Inflammatory macrophage (primary cell): ENCODE measurements at places on chromosomes 2 and 18.

- DNase-seq: peak; percentile 71
These were observed 355.9 kb downstream of the PIK3C3 start for GRCh38 chr18:42310956-42311355.

DNA sequence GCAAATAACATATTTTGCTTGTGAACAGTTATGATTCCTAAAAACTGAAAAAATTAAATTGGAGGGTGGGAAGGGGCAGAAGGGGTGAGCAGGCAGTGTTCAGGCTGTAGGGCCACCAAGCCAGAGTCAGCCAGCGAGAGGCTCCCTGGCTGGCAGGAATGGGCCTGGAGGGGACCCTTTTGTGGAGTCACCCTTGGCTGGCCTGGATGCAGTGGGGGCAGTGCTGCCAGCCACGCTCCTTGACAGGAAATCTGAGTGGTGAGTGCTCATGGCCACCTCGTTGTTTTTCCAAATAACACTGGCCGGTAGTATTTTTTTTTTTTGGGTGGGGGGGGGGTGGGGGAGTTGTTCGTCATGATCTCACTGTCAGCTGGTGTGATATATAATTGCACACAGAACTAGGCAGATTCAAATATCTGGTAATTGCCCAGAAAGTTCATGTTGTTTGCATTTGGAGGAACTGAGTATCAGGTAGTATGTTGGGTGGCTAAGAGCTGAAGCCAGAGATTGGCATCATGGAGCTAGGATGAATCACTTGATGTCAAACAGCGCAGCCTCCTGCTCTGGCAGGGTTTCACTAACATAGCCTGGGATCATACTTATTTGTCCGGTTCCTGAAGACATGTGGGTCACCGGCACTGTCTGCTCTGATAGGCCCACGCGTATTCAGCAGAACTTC is 160.0 kb downstream of the PTGR3 start:
- DNase-seq: no peak

DNA sequence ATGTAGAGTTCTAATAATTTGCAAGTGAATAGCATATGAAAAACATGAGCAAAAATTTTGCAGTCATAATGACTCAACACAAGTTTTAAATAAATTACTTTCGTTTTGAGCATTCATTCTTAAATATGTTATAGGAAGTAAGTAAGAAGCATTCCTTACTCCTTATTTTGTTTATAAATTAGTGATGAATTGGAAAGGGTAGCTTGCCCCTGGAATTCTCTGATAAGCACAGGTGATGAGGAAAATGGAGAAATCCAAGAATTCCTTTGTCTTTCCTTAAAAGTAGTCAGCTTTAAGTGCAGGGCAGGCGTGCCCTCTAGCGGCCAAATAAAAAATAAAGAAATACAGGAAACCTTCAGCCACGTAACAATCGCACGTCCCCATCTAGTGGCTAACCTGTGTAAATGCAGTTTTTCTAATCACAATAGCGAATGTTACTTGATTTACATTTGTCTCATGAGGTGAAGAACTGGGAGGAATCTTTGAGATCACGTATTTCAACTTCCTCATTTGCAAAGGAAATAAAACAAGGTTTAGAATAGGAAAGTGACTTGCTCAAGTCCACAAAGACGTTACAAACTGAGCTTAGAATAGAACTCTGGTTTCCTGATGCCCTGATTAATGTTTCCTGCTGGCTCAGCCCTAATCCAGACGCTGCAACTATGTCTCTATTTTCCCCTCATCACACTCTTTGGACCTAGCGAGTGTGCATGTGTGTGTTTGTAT is 47.2 kb upstream of the ZNG1B start:
- peak; percentile 84 for DNase-seq

DNA sequence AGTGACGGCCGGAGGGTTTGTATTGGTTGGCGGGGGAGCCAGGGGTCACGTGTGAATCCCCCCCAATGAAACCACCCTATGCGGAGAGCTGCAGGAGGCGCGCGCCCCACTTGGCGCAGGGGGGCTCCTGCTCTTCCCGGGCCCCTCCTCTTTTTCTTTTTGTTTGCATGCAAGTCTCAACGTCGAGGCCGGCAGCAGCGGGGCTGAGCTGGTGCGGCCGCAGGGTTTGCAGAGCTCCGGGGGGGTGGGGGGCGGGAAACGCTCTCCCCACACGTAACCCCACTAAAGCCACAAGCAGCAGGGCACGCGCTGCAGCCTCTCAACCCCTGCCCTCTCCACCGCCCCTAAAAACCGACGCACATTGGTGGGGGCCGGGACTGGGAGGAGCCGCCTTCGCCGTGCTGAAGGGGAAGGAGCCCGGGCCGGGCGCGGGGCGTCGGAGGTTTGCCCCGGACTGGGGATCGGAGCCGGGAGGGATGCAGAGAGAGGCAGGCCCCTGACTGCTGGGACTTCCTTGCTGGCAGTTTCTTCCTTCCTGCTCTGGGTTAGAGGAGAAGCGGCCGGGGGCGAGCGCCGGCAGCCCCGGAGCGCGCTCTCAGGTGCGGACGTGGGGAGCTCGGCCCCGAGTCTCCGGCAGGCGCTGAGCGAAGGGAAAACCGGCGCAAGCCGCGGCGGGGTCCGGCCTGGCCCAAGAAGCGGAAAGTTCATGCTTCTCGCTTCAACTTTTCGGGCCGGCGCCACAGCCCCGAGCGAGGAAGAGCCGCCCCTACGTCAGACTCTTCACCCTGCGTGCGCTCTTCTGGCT is 864 bp downstream of the LBH start:
- DNase-seq: no peak

DNA sequence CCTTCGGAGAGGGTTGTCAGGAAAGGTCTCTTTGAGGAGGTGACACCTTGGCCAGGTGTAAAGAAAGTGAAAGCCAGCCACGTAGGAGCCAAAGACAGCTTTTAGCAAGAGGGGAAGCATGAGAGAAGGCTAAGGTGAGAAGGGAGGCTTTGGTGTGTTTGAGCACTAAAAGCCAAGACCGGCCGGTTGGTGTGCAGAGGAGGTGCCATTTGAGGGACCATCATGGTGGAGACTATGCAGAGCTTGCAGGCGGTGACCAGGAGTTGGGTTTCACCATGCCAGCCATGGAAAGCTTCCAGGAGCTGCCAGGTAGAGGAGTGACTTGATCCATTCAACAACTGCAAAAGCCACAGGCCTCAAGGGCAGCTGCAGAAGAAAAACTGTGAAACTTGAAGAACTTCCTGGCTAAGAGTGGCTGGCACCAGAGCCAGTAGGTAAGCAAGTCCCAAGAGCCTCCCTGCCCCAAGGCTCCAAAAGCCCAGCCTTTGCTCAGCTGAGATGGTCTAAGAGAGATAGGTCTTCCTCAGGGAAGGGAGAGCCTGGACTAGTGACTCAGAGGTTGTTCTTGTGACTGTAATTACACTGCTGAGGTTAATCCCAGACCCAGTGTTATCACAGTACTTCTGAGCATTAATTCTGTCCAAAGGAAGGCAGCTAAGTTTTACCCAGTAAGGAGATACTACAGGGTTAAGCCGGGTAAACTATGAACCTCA is 319.0 kb downstream of the BCL11A start:
- DNase-seq: no peak

GRCh38 chr2:151374436-151374835 is 17.0 kb downstream of the TNFAIP6 start:
- peak; percentile 57 for DNase-seq

DNA sequence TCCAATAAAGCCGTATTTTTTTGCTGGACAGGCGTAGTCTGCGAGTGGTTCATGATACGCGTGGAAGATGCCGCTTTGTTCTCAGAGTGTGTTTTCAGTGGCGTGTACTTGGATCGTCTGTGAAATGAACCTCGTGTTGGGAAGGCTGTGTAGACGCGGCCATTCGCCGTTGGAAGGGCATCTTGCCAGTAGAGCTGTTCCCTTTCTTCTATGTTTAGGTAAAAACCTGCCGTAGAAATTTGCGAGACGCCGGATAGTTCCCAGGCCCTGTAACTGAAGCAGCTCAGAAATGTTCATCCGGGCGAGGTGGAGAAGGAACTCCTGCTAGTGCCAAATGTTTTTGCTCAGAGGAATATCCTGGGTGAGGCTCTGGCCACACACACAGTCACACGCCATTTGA is 133.6 kb downstream of the NFATC1 start:
- DNase-seq: no peak

DNA sequence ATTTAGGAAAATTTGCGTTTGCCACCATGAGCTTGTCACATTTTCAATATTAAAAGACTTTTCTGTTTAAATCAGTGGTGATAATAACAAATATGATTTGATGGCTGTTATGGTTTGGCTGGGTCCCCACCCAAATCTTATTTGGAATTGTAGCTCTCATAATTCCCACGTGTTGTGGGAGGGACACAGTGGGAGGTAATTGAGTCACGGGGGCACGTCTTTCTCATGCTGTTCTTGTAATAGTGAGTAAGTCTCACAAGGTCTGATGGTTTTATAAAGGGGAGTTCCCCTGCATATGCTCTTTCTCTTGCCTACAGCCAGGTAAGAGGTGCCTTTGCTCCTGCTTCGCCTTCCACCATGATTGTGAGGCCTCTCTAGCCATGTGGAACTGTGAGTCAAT is 83.4 kb upstream of the RGPD4 start:
- DNase-seq: no peak

GRCh38 chr2:42510608-42511243 is 16.9 kb upstream of the KCNG3 start:
- peak; percentile 10 for DNase-seq

- no peak for DNase-seq
These were observed 71.8 kb upstream of the STAM2 start for GRCh38 chr2:152247337-152247695.

DNA sequence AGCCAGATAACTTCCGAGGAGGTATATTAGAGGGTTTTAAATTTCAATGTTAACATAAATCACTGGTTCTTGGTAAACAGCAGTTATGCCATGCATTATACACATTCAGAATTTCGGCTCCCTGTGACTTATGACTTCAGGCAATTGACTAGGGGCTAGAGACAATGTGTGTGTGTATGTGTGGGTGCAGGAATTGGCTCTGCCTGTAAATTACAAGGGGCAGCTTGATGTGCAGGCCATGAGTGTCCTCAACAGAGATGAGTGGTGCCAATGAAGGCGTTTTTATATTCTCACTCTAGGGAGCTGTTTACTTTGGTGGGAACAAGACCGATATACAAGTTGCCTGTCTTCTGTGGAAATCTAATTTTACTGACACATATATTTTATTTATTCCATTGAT is 161.6 kb downstream of the CSRNP3 start:
- no peak for DNase-seq

DNA sequence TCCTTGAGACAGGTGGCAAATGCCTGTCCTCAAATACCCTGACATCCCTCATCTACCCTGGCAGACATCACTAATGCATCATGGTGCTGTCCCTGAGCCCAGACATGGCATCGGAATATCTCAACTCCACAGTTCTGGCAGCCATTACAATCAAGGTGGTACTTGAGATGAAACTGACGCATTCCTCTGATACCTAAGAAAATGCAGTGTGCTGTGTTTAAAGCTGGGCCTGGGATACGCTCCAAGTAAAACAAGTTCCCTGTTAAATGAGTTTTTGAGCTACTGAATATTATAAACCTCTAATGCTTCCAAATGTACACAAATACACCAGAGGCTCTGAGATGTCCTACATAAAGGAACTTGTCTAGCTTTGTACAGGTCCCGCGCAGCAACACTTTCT is 29.8 kb downstream of the POLR1A start:
- DNase-seq: no peak

DNA sequence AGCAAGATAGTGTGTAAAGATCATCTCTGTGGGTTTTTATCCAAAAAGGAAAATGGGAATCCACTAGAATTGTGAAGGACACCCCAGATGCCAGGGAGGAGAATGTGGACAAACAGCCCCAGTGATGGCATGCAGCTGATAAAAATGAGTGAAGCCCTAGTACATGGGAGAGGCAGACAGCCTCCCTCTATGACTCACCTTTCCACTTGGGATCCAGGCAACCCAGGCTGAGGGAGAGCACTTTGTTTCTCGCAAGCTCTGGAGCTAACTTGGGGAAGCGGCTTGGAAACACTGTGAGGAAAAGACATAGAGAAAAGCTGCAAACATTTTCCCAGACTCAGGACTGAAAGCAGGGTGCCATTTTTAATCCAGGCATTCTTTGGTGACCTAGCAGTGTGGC is 5.3 kb upstream of the FLACC1 start:
- DNase-seq: no peak

GRCh38 chr2:175152242-175152641 is 15.8 kb downstream of the ATF2 start:
- no peak for DNase-seq

- DNase-seq: no peak
These were observed 105.1 kb downstream of the USP40 start for GRCh38 chr2:233461481-233461891.

DNA sequence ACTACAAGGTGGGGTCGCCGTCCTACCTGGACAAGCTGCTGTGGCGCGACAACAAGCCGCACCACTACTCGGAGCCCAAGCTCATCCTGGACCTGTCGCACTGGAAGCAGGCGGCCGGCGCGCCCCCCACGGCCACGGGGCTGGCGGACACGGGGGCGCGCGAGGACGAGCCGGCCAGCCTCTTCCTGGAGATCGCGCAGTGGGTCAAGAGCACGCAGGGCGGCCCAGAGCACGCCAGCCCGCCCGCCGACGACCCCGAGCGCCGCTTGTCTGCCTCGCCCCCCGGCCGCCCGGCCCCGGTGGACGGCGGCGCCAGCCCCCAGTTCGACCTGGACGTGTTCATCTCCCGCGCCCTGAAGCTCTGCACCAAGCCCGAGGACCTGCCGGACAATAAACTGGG is 90.4 kb downstream of the MRO start:
- no peak for DNase-seq

- no peak for DNase-seq
These were observed 539.3 kb downstream of the METTL4 start for GRCh38 chr18:2032036-2032435.

GRCh38 chr2:88753833-88754584 is 62.5 kb downstream of the RPIA start:
- no peak for DNase-seq

DNA sequence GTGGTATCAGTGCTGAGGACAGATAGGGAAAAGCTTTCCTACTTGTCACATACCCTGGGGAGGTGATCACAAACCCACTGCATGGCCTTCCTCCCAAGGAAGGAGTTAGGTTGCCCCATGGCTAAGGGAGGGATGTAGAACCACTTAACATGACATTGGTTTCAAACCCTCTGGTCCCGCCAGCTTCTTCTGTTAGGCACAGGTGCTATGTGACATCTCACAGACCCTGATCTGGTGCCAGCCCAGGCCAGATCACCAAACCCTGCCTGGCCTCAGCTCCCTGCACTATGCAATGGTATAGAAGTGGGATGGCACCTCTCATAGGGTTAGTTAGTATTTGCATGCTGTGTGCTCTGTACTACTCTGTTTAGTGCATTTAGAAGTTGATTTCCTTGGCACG is 58.0 kb downstream of the TCF7L1 start:
- no peak for DNase-seq

GRCh38 chr2:119914266-119914665 is 98.6 kb upstream of the EPB41L5 start:
- no peak for DNase-seq

DNA sequence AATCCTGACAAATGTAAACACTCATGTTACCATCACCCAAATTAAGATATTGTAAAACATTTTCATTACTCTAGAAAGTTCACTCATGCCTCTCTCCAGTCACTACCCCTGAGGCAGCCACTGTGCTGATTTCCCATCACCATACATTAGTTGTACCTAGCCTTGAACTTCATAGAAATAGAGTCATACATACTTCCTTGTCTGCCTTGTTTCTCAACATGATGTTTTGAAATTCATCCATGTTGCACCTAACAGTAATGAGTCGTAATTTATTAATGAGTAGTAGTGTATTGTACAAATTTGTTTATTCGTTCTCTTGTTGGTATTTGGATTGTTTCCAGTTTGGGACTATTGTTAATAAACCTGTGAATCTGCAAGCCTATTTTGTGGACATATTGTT is 49.0 kb upstream of the TWSG1 start:
- no peak for DNase-seq
